ENCODE measurements at places on chromosomes 4 and X. TPM values are rescaled to one million over a fixed set of nuclear protein-coding genes. Genes with fewer than 3 reads are reported as not detected.

The GDPD2 gene
- total RNA-seq = not detected

The PITX2 gene
- total RNA-seq = not detected

DNA sequence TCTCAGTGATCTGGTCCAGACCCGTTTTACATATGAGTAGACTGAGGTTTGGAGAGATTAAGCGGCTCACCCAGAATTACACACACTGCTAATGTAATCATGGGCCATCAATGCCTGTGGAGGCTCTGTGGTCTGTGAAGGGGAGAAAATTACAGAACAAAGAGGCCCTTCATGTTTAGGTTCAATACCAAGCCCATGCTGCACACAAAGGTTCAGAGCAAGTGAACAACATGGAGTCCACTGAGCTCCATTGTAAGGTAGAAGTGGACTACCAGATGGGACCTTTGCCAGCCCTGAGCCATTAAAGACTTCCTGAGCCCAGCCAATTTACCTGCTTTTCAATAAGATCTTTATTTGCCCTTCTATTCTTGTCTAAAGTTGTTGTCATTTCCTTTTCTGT lies 109.8 kb downstream of the LUZP4 start:
- DNase-seq = no peak

DNA sequence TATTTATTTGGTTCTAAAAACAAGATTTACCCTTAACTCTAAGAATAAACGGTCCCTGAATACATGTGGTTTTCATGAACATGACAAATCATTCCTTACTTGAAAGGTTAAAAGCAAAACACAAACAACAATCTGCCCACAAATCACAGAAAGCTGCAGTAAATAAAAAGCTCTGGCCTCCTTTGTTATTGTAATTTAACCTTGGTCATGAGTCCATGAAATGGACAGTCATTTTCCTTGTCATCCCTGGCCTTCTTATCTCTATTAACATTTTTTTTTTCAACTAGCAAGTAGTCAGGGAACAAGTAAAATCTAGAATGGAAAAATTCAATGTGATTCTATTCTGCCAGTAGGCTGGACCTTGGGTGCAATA lies 92.7 kb downstream of the SCD5 start:
- DNase-seq = no peak

The CTAG1A gene
- not detected for total RNA-seq

DNA sequence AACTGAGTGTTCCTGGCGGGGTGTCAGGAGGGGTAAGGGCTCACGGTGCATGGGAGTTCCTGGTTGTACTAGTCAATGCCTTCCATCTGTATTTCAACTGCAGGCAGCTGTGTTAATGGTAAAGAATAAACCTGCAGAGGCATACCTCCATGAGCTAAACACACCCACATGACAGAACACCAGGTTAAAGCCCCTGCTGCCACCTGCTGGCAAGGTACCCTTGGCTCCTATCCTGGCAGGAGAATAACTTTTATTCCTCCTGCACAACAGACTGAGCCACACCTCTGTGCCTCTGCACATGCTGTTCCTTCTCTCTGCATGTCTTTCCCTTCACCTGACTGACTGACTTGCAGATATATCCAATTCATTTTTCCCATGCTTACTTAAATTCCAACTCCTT lies 11.1 kb downstream of the ITIH6 start:
- no peak for DNase-seq

GRCh38 chrX:82816562-82816961 lies 691.5 kb upstream of the POU3F4 start:
- DNase-seq = no peak

The CLOCK gene
- total RNA-seq = 39.6 TPM

DNA sequence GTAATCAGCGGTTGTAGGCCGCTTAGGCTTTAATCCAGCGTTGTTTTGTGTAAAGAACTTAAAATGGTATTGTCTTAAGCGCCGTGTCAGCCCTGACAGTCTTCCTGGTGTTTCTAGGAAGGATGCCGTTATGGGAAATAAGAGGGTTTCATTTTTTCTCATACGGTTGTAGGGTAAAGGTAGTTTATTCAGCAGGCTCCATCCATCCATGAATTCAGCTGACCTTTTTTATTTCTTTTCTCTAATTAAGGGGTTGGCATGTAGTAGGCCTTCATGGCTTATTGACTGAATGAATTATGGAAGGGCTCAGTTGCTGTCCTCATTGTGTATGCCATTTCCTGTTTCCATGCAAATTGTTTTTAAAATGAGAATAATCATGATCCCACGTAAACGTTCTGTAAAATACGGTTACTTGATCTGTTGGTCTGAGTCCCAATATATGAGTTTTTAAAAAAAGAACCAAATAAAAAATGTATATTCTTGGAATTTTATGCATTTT lies 693 bp downstream of the OCIAD1 start:
- DNase-seq = no peak

DNA sequence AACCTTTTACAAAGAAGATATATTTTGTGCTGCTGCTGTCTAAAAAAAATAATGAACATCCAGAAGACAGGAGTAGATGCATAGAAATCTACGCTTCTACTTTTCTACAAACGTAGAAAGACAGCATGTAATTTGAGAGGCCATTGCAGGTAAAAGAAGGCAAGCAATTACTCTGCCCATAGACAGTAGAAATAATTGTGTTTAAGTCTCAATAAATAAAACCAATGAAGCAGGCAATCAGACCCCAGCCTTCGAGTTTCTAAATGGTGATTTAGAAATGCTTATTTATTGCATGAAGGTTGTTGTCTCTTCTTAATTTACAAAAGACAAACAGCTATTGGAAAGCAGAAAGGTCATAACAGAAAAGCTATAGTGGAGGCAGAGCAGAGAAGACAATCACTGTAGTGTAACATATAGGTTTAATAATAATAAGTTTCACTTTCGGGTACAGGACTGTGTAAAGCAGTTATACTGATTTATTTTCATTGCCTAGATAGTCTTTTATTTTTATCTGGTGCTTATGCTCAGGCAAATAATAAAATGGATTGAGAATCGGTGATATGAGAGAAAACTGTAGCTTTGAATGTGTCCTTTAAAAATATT lies 123.0 kb upstream of the TACR3 start:
- DNase-seq = no peak

GRCh38 chr4:166972071-166972470 lies 262.2 kb downstream of the SPOCK3 start:
- DNase-seq = no peak
